ENCODE measurements at places on chromosomes 11 and 22.
A peak's percentile ranks its signal among the peaks of the same experiment; 100 is the strongest.

DNA sequence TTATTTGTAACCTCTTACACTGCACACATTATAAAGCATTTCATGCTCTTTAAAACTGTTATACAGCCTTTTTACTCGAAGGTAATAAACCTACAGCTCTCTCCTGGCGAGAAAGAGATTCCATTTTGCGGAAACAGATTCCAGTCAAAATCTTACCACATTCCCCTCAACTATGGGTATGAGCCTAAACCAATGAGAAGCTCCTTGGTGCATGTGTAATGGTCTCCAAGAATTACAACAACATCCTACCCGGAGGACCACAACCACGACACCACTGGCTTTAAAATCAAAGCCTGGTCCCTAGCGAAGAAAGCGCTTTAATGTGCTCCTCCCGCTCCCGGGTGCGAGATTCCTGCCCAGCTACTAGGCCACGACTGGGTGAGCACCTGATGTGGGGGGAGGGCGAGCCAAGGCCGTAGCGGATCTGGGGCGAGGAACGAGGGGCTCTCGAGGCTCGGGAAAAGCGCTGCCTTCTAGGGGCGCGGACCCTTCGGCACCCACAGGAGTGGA is 821 bp downstream of the CELF1 start:
- no peak for DNase-seq

DNA sequence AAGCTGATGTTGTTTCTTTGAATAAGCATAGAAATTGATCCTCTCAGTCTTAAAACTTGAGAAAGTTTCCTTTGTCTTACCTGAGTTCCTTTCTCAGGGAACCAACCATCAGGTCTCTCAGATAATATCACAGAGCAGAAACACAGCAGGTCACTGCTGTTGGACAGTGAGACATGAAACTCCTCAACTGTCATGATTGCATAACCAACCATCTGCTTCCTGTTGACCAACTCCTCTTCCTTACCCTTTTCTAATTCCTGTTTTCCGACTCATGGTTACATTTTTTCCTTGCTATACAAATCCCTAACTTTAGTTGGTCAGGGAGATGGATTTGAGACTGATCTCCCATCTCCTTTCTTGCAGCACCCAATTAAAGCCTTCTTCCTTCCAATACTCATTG is 845.3 kb downstream of the FAM181B start:
- DNase-seq = no peak

DNA sequence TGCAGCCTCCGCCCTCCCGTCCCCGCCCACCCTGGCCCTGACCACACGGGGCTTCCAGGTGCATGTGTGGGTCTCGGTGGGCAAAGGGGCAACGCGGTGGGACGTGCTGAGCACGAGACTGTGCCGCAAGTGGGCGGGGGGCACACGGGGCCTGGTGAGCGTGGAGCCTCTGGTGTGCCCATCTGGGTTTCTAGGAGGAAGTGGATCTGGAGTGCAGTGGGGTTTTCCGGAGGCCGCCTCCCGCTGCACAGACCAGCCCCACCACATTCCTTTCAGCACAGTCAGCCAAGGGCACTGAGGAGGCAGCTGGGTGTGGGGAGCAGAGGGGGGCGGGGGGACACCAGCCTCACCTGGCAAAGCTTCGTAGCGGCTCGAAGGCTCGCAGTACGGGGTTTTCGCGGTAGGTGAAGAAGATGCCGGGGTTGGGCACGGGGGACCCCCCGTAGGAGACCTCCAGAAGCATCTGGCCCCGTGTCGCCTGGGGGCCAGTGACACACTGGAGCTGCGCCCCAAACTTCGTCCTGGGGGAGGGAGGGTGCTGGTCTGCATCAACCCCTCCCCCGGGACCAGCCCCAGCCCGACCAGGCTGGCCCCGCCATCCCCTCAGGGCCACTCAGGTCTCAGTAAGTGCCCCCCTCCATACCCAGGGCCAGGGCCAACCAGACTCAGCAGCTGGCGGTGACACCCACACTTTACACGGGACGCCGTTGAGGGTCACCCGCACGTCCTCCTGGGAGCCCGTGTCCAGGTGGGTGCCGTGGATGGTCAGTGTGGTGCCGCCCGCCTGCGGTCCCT is 12.4 kb upstream of the MAPK11 start:
- no peak for DNase-seq

DNA sequence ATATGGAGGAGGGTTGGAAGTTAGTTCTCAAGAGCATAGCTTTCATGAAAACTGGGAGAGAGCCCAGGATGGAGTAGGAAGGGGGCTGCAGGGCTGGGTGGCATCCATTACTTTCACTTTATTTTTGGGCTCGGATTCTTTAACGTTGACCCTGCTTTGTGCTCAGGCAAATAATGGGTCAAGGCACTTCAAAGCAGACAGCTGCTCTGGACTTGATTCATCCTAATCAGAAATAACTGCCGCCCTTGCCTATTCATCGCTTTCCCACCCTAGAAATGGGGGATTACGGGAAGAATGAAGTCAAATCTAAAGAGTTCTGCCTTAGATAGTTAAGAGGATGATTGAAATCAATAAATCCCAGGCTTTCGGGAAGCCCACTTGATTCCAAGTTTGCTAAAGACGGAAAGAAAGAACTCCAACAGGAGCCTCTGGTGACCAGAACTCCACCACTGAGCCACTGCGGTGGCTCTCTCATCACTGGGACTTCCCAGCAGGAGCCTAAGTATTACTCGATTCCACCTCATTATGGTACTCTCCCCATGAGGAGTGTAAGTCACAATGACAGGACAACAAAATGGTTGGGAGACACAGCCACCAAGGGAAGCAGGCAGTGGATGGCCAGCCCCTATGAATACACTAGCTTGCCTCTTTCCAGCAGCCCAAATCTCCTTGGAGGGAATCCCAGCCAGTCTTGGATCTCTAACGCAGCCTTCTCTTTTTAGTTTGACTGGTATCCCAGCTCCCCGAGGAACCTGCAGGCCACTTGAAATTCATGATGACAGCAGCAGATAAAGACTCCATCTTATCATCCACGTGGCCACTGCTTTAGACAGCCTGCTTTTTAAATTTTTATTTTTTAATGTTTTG is 815.5 kb downstream of the NTM start:
- DNase-seq = no peak

DNA sequence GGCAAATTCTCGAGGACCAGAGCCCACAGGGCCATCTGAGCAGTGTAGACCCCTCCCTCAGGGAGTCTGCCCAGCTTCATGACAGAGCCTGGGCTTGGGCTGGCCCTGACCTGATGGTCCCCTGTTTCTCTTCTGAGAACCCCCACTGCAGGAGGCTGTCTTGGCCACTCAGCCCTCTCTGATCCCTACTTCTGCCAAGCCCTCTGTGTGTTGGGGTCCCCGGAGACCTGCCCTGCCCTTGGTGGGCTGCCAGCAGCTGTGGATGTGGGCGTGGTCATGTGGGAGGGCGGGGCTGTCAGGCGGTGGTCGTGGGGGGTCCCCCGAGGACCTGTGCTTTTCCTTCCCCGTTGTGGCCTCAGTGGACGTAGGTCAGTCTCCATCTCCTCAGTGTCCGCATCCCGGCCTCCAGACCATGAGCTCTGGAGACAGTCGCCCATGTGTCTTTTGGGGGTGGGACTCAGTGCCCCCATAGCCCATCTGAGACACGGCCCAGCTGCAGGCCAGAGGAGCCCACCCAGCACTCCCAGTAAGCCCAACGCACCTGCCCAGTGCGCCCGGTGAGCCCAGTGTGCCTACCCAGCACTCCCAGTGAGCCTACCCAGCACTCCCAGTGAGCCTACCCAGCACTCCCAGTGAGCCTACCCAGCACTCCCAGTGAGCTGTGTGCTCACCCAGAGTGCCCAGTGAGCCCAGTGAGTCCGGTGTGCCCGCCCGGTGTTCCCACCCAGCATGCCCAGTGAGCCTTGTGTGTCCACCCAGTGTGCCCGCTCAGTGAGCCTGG is 409.2 kb downstream of the TBC1D22A start:
- no peak for DNase-seq

DNA sequence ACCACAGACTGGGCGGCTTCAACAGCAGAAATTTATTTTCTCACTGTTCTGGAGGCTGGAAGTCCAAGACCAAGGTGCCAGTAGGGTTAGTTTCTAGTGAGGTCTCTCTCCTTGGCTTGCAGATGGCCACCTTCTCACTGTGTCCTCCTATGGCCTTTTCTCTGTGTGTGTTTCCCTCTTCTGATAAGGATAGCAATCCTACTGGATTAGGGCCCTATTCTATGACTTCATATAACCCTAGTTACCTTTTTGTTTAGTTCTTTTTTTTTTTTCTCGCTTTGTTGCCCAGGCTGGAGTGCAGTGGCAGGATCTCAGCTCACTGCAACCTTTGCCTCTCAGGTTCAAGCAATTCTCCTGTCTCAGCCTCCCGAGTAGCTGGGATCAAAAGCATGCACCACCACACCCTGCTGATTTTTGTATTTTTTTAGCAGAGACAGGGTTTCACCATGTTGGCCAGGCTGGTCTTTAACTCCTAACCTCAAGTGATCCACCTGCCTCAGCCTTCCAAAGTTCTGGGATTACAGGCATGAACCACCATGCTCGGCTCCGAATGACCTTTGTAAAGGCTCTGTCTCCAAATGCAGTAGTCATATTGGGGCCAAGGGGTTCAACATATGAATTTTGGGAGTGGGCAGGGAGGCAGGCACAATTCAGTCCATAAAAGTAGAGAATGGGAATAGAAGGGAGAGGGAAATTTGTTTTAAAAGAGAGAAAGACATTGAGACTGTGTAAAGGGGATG is 25.5 kb upstream of the NNMT start:
- no peak for DNase-seq

DNA sequence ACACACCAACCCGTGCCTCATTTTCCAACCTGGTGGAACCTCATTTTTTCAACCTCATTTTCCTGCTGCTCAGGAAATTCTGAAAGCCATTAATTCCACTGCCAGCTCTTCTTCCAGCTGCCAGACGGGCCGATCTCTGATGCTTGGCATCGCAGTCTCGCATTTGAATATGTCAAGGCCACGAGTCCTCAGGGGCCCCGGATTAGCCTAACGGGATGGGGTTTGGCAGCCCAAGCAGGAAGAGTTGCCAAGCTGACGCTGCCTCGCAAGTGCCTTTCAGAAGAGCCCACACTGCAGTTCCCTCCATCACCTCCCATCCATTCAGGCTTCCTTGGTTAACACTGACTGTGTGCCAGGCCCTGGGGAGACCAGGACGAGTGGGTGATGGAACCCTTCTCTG is 8.7 kb downstream of the RASD2 start:
- no peak for DNase-seq

- peak; percentile 57 for DNase-seq
These were observed 3.9 kb downstream of the UCP3 start for GRCh38 chr11:74004759-74005615.

GRCh38 chr11:62069986-62070919 is 53.6 kb upstream of the INCENP start:
- no peak for DNase-seq

GRCh38 chr11:69965821-69966582 is 112.1 kb upstream of the ANO1 start:
- DNase-seq = no peak

DNA sequence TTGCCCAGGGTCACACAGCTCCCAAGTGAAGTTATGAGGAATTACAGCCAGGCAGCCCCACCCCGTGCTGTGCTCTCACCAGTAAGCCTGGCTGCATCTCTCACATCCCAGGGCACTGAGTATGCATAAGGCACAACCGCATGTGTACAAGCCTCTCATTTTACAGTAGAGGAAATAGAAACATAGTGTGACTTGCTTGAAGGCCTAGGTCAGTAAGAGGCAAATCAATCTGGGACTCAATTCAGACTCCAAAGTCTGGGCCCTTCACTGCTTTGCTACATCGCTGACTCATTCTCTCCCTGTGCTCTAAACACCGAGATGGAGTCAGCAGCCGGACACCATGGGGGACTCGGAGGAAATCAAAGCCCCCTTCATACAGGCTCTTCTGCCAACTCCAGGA is 7.9 kb downstream of the ABTB2 start:
- DNase-seq = no peak

- no peak for DNase-seq
These were observed 35.5 kb downstream of the C2CD3 start for GRCh38 chr11:74135127-74135840.

DNA sequence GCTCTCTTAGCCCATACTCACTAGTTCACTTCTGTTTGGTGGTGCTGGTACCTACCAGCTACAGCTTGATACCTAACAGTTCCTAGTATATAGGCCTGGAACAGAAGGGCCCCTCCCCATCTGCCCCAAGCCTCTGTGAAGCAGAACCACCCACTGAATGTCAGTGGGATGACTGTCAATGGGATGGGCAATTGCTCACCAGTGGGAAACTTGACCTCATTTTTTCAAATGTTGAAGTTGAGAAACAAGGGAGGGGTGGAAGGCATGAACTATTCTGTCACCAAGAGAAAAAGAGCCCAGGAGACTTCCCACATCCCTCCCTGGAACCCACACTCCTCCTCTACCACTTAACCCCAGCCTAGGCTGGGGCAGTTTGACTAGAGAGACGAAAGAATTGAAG is at the start of gene NLRP10:
NLRP10 (minus strand) TSS at position 62 of the 400 bp plus-strand sequence. CDS start 1,952 bp downstream, outside the sequence.
- no peak for DNase-seq

- DNase-seq = no peak
These were observed 1522.2 kb downstream of the TBC1D22A start for GRCh38 chr22:48284671-48285070.

DNA sequence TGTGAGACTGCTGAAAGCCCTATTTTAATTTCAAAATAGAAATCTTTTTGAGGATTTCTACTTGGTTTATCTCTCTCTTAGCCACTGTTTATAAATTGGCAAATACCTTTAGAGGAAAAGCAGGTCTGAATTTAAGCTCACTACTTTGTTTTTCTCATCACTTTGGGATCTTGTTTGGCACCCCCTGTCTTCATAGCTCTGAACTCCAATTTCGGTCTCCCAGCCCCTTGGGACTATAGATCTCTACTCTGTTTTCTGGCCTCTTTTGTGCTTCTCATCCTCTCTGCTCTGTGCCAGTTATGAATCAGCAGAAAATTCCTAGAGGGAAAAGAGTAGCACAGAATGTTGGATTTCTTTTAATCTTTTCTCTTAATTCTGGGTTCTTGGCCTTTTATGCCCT is 118.3 kb downstream of the CYP2R1 start:
- DNase-seq = no peak

GRCh38 chr11:35298369-35298768 is 121.0 kb downstream of the SLC1A2 start:
- DNase-seq = no peak

DNA sequence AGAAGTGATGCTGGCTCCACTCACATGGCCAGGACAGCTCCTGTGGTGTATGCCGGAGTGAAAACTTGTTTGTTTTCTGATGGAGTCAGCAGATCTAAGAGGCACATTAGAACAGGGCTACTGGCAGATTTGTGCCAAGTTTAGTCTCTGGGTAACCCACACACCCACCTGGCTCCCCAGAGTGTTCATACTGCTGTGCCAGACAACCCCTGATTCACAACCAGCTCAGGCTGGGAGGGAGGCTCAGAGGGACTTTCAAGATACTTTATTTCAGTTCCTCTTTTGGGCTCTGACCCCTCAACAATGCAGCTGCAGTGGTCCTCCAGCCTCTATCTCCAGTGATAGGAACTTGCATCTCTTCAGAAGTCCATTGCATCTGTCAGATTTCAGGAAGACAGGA is 8.5 kb downstream of the NTM start:
- DNase-seq = no peak
